Choroid plexus epithelial cell (primary cell): ENCODE measurements at places on chromosomes 2 and 18.

GRCh38 chr2:12488352-12489318 lies 228.1 kb upstream of the TRIB2 start:
- no peak for DNase-seq

- DNase-seq = no peak
Observed at GRCh38 chr2:238114331-238114841, 14.2 kb downstream of the ESPNL start.

- no peak for DNase-seq
Observed at GRCh38 chr2:236934656-236935055, 151.0 kb upstream of the COPS8 start.

- no peak for DNase-seq
Observed at GRCh38 chr18:68607852-68608251, 107.1 kb downstream of the TMX3 start.

DNA sequence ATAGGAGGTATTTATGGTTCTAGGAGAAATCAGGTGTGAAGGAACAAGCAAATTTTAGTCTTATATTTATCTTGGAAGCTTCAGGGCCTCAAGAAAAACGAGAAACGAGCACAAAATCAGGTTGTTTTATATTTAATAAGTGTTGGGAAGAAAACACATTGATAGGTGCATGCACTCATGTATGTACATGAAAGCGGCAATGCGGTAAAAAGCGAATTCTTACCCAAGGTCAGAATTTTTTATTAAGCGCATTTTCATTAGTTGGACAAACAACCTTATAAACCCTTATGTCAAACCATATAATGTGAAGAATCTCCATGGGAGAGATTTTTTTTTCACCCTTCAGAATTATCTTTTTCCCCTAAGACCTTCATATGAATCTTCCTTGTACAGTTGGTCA lies 25.4 kb downstream of the SLC66A3 start:
- DNase-seq = no peak

- no peak for DNase-seq
Observed at GRCh38 chr18:33575451-33575850, 2.6 kb upstream of the ASXL3 start.

DNA sequence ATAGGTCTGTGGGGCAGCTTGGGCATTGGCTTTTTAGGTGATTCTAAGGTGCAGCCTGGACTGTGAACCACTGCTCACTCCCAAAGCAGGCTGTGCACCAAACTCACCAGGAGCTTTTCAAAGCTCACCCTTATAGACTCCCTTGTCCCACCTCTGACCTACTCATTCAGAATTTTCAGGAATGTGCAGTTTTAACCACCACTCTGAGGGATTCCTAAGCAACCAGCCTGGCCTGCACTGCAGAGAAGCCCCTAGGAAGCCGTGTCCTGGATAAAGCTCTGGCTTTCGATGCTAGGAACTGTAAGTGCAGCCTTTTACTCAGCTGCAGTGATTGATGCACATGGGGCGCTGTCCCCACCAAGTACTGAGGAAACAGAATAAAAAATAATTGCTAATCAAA lies 33.0 kb downstream of the MRO start:
- no peak for DNase-seq

GRCh38 chr2:117786520-117786919 lies 28.0 kb upstream of the DDX18 start:
- DNase-seq = no peak

DNA sequence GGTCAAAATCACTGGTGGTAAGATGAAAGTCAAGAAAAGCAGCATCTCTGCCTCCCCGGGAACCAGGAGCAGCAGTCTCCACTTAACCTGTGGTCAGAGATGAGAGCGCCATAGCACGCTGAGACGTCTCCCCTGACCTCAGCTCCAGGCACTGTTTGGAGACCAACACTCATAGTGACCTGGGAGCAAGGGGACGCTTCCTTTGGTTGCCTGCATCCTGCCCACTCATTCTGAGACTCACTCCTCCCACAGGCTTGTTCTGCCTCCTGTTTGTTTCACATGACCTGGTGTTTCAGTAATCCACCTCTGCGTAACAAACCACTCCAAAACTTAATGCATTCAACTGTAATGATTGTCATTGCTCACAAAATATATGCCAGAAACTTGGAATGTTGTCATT lies 139.3 kb downstream of the ACOXL start:
- DNase-seq = no peak

- DNase-seq = no peak
Observed at GRCh38 chr2:26691161-26691560, 1.4 kb upstream of the KCNK3 start.

DNA sequence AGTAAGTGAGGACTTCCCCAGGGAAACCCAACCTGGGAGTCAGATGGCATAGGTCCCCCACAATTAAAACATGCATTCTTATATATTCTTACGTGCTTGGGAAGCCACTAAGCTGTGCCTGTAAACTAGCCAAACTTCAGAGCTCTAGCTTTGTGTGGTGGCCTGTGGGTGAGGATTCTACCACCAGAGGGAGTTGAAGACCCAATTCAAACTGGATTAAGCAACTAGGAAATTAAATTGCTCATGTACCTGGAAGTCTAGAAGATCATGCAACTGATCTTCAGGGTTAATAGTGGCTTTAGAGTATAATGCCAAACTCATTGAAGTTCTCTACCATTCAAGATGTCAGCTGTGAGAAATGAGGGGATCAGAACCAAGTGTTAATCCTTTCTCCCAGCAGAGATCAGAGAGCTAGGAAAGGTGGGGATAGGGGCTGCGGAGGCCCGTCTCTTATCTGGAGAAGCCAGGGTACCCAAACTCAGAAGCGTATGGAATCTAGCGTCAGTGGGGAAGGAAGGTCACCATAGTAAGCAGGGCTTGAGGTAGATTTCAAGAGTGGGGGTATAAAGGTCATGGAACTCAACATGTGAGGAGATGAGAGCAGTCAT lies 53.2 kb upstream of the CCDC85A start:
- peak; percentile 74 for DNase-seq

GRCh38 chr2:9984217-9984739 lies 32.8 kb downstream of the GRHL1 start:
- peak; percentile 71 for DNase-seq

- no peak for DNase-seq
Observed at GRCh38 chr2:176181551-176181950, 6.9 kb upstream of the HOXD1 start.

GRCh38 chr2:61426267-61426897 lies 44.5 kb downstream of the USP34 start:
- peak; percentile 53 for DNase-seq

DNA sequence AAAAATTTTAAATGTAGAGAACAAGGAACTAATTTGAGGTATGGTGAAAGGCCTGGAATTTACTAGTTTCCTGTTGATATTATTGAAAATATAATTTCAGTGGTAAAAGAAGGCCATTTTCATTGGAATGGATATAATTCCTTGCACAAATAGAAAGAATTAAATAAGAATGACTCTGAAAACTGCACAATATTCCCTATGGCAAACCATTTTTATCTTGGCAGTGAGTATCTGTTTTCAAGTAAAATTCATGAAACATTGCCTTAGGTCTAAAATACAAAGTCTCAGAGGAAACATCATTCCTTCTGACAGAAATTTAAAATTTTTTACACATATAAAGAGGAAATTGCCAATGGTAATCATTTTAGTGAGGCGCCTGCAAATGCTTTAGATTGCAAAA lies 1468.3 kb downstream of the LRP1B start:
- DNase-seq = no peak

DNA sequence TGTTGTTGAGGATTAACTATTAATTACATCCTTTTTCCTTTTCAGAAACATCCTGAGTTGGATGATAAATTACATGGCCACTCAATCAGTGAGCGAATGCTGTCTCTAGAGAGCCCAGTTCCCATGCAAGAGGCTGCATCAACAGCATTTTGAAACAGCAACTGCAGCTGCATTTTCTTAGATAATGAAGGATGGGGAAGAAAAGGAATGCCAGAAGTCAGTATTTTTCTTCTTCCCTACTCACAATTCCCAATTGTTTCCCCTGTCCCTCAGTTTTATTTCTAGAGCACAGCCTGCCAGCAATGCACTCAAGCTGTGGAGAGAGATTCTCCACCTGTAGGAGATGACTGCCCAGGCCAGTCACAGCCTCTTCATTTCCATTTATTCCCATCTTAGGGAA lies 6.9 kb downstream of the SCN7A start:
- DNase-seq = no peak

DNA sequence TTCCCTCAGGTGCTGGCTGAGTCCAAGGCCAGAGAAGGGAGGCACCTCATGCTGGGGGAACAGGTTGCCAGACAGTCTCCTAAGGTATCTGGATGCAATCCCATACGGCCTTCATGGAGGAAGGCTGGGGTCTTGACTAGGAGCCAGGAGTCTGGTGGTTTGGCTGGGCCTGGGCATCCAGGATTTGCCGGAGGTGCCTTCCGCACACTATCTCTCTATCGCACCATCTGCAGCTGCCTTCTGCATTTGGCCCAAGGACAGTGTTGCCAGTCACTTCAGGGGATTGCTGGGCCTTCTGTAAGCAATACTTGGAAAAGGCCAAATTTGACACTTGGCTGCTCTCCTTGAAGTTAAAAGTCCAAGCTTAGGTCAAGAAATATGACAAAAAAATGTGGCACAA lies 327.2 kb downstream of the EN1 start:
- DNase-seq = no peak

- DNase-seq = no peak
Observed at GRCh38 chr18:35507623-35508022, 9.9 kb upstream of the INO80C start.

GRCh38 chr2:240324312-240325015 lies 111.0 kb upstream of the GPC1 start:
- DNase-seq = no peak

GRCh38 chr18:68459968-68460367 lies 254.9 kb downstream of the TMX3 start:
- DNase-seq = no peak
